ENCODE measurements at places on chromosomes 2 and 18. TPM values are rescaled to one million over a fixed set of nuclear protein-coding genes. Genes with fewer than 3 reads are reported as not detected.
A peak's percentile ranks its signal among the peaks of the same experiment; 100 is the strongest.

DNA sequence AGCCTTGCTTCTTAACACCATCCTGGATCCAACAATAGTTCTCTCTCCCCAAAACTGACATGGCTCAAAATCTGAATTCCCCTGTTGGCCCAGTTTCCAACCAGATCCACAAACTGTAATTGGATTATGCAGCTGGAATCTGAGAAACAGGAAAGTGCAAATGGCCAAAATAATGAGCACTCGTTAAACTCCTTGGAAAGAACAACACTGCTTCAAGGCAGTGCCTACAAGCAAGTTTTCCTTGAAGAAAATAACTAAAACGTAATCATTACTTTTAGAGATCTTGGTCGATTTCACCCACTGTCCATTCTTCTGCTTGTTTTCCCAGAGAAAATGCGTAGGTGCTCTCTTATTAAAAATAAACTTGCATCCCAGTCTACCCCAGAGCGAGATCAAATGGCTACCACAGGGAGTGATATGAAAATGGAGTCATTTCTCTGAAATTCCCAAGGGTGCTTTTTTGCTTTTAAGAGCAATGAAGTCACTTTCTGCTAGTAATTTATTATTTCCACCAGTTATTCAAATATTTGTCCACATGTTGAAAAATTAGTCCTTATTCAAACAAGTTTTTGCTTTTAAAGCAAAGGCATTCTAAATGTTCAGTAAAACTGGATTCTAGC is 264.2 kb downstream of the C1D start:
- no peak for DNase-seq

DNA sequence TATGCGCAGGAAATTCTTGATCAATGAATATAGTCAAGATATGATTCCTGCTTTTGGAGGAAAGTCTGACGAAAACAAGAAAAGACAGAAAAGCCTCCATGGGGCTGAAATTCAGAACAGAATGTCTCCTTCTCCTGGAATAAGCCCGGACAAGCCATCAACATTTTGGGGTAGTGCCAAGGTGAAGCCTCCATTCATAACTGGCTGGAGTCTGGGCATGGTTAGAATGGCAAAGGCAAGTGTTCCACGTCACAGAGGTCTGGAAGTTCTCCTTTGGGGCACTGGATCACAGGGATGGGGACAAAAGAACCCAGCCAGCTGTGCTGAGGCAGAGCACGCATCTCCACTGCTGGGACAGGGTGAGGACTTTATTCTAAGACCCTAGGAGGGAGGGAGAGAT is 505.7 kb downstream of the CMPK2 start:
- DNase-seq: no peak

GRCh38 chr2:120279708-120280107 is 27.1 kb downstream of the RALB start:
- no peak for DNase-seq

DNA sequence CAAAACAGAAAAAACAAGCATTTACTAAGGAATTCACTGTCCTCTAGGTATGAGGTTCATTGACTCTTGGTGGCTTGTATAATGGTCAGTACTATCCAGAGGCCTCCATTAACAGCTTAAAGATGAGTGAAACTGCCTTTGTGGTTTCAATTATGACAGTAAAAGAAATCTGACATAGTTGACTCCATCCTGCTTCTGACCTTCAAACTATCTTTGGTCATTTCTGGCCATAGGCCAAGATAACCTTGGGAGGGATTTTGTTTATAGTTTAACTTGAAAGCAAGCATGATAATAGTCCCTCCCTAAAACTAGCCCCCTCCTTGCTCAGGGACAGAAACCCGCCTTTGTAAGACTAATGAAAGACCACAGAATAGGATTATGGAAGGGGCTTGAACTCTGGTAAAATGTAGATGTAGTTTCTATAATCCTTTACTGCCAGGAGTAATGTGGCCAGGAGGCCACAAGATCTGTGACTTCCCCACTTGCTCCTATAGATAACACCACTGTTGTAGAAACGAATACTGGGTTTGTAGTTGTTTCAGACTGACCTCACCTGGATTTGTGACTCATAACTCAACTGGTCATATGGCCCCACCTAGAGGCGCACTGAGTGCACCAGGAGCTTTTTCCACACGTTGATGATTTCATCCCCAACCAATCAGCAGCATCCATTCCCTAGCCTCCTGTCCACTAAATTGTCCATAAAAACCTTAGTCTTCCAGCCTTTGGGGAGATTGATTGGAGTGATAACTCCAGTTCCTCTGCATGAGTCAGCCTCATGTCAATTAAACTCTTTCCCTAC is 8.6 kb upstream of the PLEKHM3 start:
- peak; percentile 57 for DNase-seq

- DNase-seq: no peak
These were observed 489.1 kb upstream of the ACVR2A start for GRCh38 chr2:147355706-147356105.

DNA sequence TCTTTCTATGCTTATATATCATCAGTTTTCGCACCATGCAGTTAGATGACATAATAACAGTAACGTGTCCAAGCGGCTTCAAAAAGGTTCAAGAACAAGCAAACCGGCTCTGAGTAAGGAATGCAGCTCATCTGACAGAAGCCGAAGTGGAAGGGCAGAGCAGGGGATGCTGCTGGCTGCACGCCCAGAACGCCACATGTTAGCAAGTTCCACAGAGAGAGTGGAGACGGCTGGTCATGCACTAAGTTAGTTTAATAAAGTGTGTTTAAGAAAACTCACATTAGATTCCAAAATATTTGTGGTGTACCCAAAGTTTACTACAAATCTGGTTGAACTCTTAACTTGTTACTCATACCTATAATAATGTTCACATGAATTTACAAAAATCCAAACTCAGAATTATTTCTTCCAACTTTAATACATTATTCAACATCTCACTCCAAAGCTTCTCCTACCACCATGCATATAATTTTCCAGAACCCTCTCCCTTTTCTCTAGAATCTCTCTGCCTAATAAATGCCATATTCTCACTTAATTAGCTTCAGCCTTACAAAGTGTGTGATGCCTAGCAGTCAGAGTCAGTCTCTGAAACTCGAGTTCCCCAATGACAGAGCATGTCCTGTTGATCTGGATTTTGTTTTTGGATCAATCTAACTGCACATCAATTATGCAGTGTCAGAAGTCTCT is 170.0 kb downstream of the DNAH7 start:
- DNase-seq: peak; percentile 79

DNA sequence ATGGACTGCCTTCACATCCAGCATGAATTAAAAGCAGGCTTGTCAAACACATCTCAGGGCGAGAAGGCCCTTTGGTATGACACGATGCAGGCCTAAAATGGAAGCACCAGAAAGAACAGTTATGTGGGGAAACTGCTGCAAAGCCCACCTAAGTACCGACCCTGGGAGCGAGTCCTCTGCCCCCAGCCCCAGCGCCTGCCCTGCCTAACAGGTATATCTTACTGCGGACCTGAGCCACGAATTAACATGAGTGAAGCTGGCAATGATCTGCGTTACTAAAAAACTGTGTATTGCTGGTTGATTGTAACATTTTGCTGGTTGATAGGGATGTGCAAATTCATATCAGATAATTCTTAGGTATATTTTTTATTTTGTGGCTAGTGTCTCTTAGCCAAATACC is 441.5 kb downstream of the ZNF516 start:
- no peak for DNase-seq

- no peak for DNase-seq
These were observed 10.6 kb downstream of the SEC11C start for GRCh38 chr18:59150236-59150635.

Gene CELF4
- total RNA-seq: 3.8 TPM

Gene STPG4
- total RNA-seq: 0.20 TPM

Data from mucosa of gallbladder (tissue), 1 donor.